ENCODE measurements at places on chromosomes 2 and 18. TPM values are rescaled to one million over a fixed set of nuclear protein-coding genes. Genes with fewer than 3 reads are reported as not detected.

DNA sequence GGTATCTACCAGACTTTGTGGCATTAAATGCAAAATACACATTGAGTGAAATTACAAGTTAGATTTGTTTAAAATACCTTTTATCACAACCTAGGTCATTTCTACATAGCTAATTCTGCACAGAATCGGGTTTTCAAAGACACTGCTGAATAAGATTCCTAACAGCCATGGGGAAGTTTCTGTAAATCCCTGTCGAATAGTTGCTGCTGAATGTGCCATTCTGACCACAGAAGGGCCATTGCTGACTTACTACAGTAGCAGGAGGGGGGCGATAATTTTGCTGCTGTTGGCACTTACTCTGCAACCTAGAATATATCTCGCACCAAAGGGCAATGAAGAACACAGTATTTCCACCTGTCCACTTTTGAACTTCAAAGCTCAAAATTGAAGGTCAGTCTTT lies 232.8 kb downstream of the TCF4 start:
- DNase-seq = no peak
- H3K4me1 ChIP-seq = peaks cover 36% of the 10 kb centered on the region
- no peak overlapping the region for H3K4me3 ChIP-seq
- no peaks in the 10 kb centered on the region for H3K36me3 ChIP-seq
- H3K27ac ChIP-seq = no peak overlapping the region
- H3K27me3 ChIP-seq = no peaks in the 10 kb centered on the region

- no peaks in the 10 kb centered on the region for H3K36me3 ChIP-seq
- H3K27me3 ChIP-seq = no peaks in the 10 kb centered on the region
- no peak overlapping the region for H3K27ac ChIP-seq
- no peak overlapping the region for H3K4me3 ChIP-seq
- H3K4me1 ChIP-seq = no peaks in the 10 kb centered on the region
- no peak for DNase-seq
These were observed 168.2 kb downstream of the GALNT1 start for GRCh38 chr18:35749701-35750100.

- no peak for DNase-seq
- no peak overlapping the region for H3K27ac ChIP-seq
- H3K4me1 ChIP-seq = no peaks in the 10 kb centered on the region
- H3K4me3 ChIP-seq = no peak overlapping the region
These were observed 39.1 kb upstream of the B3GNT7 start for GRCh38 chr2:231356466-231356844.

DNA sequence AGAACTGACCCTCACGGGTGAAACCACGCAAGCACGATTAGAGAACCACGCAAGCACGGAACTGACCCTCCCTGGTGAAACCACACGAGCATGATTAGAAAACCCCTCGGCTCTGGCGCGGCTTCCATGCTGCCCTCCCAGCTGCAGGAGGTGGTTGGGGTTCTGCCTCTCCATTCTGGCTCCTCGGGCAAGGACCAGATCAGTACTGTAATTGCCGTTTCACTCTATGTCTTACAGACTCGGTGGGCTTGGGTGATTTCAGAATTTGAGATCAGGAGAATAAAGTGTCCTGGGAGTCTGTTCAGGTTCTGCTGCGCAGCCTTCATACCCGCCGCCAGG lies 58.3 kb upstream of the KCNG2 start:
- H3K27me3 ChIP-seq = no peaks in the 10 kb centered on the region
- H3K4me3 ChIP-seq = no peak overlapping the region
- no peaks in the 10 kb centered on the region for H3K36me3 ChIP-seq
- no peaks in the 10 kb centered on the region for H3K4me1 ChIP-seq
- DNase-seq = no peak
- no peak overlapping the region for H3K27ac ChIP-seq

DNA sequence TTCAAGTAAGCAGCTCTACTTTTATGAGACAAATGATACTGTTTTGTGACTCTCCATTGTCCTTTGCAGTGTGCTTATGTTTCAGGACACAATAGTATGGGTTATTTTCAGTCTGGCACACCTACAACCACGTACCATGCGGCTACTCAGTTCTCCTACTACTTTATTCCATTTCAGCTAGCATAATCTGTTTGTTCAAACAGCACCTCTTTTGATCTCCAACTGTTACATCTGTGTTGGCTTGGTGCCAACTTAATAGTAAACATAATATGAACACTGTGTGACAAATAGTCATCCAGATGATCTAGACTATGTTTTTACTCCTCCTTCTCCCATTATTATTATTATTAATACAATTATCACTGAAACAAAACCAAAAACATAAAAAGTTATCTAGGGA lies 40.5 kb downstream of the MYO3B start:
- peaks cover 14% of the 10 kb centered on the region for H3K4me1 ChIP-seq
- no peaks in the 10 kb centered on the region for H3K27me3 ChIP-seq
- H3K27ac ChIP-seq = no peak overlapping the region

- no peaks in the 10 kb centered on the region for H3K36me3 ChIP-seq
- no peak overlapping the region for H3K4me3 ChIP-seq
- no peak overlapping the region for H3K27ac ChIP-seq
- no peaks in the 10 kb centered on the region for H3K27me3 ChIP-seq
- no peaks in the 10 kb centered on the region for H3K4me1 ChIP-seq
These were observed 470.6 kb downstream of the LRP1B start for GRCh38 chr2:141660232-141660631.

Gene SLC38A11
- 2.8 TPM for total RNA-seq

Gene GPD2
- 39.2 TPM for total RNA-seq

Gene LHCGR
- total RNA-seq = not detected

Gene ALPG
- total RNA-seq = not detected

Gene ACTR2
- total RNA-seq = 43.9 TPM

- H3K27ac ChIP-seq = no peak overlapping the region
- H3K36me3 ChIP-seq = no peaks in the 10 kb centered on the region
- DNase-seq = no peak
- H3K4me1 ChIP-seq = no peaks in the 10 kb centered on the region
These were observed 64.7 kb upstream of the TTC39C start for GRCh38 chr18:23949863-23950262.

Measured in gastrocnemius medialis (tissue), 4 donors.